SJSA1 (cell line): ENCODE measurements at places on chromosomes 7 and 10. TPM values are rescaled to one million over a fixed set of nuclear protein-coding genes. Genes with fewer than 3 reads are reported as not detected.

The ZNF853 gene
- 0.08 TPM in 1 of 2 replicates, not detected in the other for total RNA-seq

The FAM25G gene
- not detected in 2 replicates for total RNA-seq

The KMT2E gene
- total RNA-seq, result 21.8 and 32.2 TPM in 2 replicates

The EPO gene
- total RNA-seq, result not detected in 2 replicates

The ETV1 gene
- total RNA-seq, result 3.8 and 4.7 TPM in 2 replicates

The TAS2R4 gene
- total RNA-seq, result 0.05 and 0.22 TPM in 2 replicates

The ASZ1 gene
- total RNA-seq, result not detected in 2 replicates

The TSPAN15 gene
- total RNA-seq, result 6.3 and 7.8 TPM in 2 replicates

The TMED4 gene
- total RNA-seq, result 108 and 164 TPM in 2 replicates

The GRID1 gene
- 0.05 TPM in 1 of 2 replicates, not detected in the other for total RNA-seq

The IFIT2 gene
- total RNA-seq, result 0.44 and 2.2 TPM in 2 replicates

The SFTPD gene
- total RNA-seq, result 0.29 TPM in 1 of 2 replicates, not detected in the other

The SP4 gene
- 9.1 and 13.6 TPM in 2 replicates for total RNA-seq

The AKR1C8 gene
- total RNA-seq, result 0.16 TPM in 1 of 2 replicates, not detected in the other

The LLCFC1 gene
- total RNA-seq, result not detected in 2 replicates

The IDI1 gene
- 61.7 and 88.4 TPM in 2 replicates for total RNA-seq

The CPEB3 gene
- total RNA-seq, result 0.31 and 0.82 TPM in 2 replicates

The POU6F2 gene
- not detected in 2 replicates for total RNA-seq

The CAMK2B gene
- total RNA-seq, result not detected in 2 replicates

The HOGA1 gene
- total RNA-seq, result 0.21 TPM in 1 of 2 replicates, not detected in the other

The HMX3 gene
- 10.8 and 10.9 TPM in 2 replicates for total RNA-seq

The FAM25A gene
- total RNA-seq, result not detected in 2 replicates

The AS3MT gene
- total RNA-seq, result 0.09 and 0.45 TPM in 2 replicates

The CYP17A1 gene
- total RNA-seq, result not detected in 2 replicates

The CCDC146 gene
- 1.9 TPM in 1 of 2 replicates, not detected in the other for total RNA-seq

The GRM8 gene
- not detected in 2 replicates for total RNA-seq

The MRLN gene
- total RNA-seq, result not detected in 2 replicates

The CYP26C1 gene
- not detected in 2 replicates for total RNA-seq

The SLC35G1 gene
- 15.4 and 16.0 TPM in 2 replicates for total RNA-seq

The IQCE gene
- total RNA-seq, result 10.9 and 16.1 TPM in 2 replicates

The GPR15LG gene
- not detected in 2 replicates for total RNA-seq

The ECHDC3 gene
- 15.3 and 25.7 TPM in 2 replicates for total RNA-seq

The SPACDR gene
- 0.66 TPM in 1 of 2 replicates, not detected in the other for total RNA-seq

The CYP3A7 gene
- not detected in 2 replicates for total RNA-seq

The SH2B2 gene
- 62.6 and 83.1 TPM in 2 replicates for total RNA-seq

The RAB19 gene
- not detected in 2 replicates for total RNA-seq

The CUZD1 gene
- total RNA-seq, result 2.0 and 3.5 TPM in 2 replicates

The SPOCK2 gene
- not detected in 2 replicates for total RNA-seq

The FAM13C gene
- total RNA-seq, result 0.03 TPM in 1 of 2 replicates, not detected in the other

The GIMAP4 gene
- total RNA-seq, result not detected in 2 replicates

The C10orf71 gene
- total RNA-seq, result not detected in 2 replicates

The MRC1 gene
- total RNA-seq, result not detected in 2 replicates

The MYPN gene
- under 0.01 and 0.39 TPM in 2 replicates for total RNA-seq

The VSTM4 gene
- 1.8 and 3.7 TPM in 2 replicates for total RNA-seq

The OGDHL gene
- total RNA-seq, result not detected in 2 replicates
